ENCODE measurements at places on chromosomes 11 and 22. TPM values are rescaled to one million over a fixed set of nuclear protein-coding genes. Genes with fewer than 3 reads are reported as not detected.
A peak's percentile ranks its signal among the peaks of the same experiment; 100 is the strongest.

- H3K27ac ChIP-seq, result no peak overlapping the region
- peaks cover 26% of the 10 kb centered on the region for H3K4me1 ChIP-seq
- no peak for DNase-seq
- peaks cover 4% of the 10 kb centered on the region for H3K36me3 ChIP-seq
- no peaks in the 10 kb centered on the region for H3K27me3 ChIP-seq
Measured at GRCh38 chr22:23212061-23213021, 32.0 kb downstream of the BCR start.

- H3K36me3 ChIP-seq, result peaks cover 13% of the 10 kb centered on the region
- DNase-seq, result no peak
- H3K27me3 ChIP-seq, result no peaks in the 10 kb centered on the region
- peaks cover 13% of the 10 kb centered on the region for H3K4me1 ChIP-seq
- H3K4me3 ChIP-seq, result no peak overlapping the region
- H3K27ac ChIP-seq, result no peak overlapping the region
Measured at GRCh38 chr11:111715142-111715816, 50.9 kb downstream of the PPP2R1B start.

Gene KCNJ1
- total RNA-seq, result not detected

DNA sequence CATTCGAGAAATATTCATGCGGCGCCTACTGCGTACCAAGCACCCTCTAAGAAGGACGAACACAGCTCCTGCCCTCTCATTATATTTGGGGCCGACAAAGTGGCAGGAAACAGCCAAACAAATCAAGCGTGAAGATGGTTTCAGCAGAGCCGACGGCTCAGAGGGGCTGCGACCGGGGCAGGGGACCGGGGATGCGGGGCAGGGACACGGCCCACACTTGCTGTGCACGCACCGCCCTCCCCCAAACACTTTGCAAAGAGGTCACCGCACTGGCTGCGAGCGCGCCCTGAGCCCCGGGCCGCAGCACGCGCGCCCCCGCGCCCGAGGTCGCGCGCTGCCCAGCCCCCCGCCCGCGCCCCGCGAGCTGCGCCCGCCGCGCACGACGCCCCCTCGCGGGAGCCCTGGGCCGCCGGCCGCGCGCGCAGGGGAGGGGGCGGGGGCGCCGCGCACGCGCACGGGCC lies 255 bp upstream of the SYNGR1 start:
- H3K36me3 ChIP-seq, result no peaks in the 10 kb centered on the region
- peaks cover 27% of the 10 kb centered on the region for H3K27me3 ChIP-seq
- no peak overlapping the region for H3K27ac ChIP-seq
- no peak for DNase-seq

DNA sequence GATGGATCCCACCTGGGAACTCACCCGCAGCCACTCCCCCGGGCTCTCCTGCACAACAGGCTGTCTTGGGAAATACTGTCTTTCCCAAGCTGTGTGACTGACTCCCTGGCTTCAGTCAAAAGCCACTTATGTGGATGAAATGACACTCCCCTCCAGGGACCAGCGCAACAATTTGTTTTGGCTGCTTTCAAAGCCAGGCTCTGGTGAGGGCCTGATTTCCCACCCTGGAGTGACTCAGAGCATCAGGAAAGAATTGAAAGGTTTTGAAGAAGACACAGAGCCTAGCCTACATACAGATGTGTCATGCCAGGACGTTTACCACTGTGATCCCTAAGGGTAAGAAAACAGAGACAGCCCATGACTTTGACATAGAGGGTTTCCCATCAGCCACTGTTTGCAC lies 550.5 kb downstream of the MIAT start:
- no peaks in the 10 kb centered on the region for H3K27me3 ChIP-seq
- no peak for DNase-seq

DNA sequence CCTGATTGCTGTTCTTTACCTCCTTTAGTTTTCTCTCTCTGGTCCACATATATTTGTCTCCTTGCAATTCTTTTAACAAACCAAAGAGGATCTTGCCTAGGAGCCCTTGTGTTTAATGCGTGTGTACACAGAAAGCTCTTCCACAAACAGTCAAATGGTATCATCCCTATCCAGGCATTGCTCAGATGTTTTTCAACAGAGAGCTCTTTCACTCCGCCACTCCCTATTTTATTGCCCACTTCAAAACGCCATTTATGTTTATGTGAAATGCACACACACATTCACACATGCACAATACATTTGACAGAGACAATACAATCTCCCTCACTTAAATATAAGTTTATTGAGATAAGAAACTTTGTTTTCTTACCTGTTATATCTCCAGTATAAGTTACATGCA lies 4.7 kb downstream of the OR5AP2 start:
- H3K36me3 ChIP-seq, result no peaks in the 10 kb centered on the region
- no peaks in the 10 kb centered on the region for H3K4me1 ChIP-seq
- DNase-seq, result no peak
- H3K27ac ChIP-seq, result no peak overlapping the region

Gene C11orf42
- not detected for total RNA-seq

DNA sequence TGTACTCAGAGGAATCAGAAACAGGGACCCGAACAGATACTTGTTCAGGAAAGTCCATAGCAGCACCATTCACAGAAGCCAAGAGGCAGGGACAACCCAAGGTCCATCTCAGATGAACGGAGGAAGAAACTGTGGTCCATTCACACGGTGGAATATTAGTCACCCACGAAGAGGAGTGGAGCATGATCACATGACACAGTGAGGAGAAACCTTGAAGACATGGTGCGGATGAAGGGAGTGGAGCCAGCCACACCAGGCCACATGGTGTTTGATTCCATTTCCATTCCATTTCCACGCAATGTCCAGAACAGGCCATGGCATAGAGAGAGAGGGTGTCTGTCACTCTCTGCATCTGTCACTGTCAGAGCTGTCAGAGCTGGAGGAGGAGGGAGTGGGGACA lies 30.7 kb downstream of the NADSYN1 start:
- no peaks in the 10 kb centered on the region for H3K27me3 ChIP-seq
- H3K27ac ChIP-seq, result no peak overlapping the region
- no peak for DNase-seq
- H3K4me3 ChIP-seq, result no peak overlapping the region
- peaks cover 48% of the 10 kb centered on the region for H3K36me3 ChIP-seq

- peaks cover 74% of the 10 kb centered on the region for H3K4me1 ChIP-seq
- DNase-seq, result peak; percentile 93
- H3K36me3 ChIP-seq, result no peaks in the 10 kb centered on the region
- no peaks in the 10 kb centered on the region for H3K27me3 ChIP-seq
- peak overlapping the region; percentile 36 for H3K4me3 ChIP-seq
- peak overlapping the region; percentile 85 for H3K27ac ChIP-seq
Measured at GRCh38 chr11:16981651-16982194, 32.5 kb downstream of the PLEKHA7 start.

Gene DEPDC7
- total RNA-seq, result 33.3 TPM

DNA sequence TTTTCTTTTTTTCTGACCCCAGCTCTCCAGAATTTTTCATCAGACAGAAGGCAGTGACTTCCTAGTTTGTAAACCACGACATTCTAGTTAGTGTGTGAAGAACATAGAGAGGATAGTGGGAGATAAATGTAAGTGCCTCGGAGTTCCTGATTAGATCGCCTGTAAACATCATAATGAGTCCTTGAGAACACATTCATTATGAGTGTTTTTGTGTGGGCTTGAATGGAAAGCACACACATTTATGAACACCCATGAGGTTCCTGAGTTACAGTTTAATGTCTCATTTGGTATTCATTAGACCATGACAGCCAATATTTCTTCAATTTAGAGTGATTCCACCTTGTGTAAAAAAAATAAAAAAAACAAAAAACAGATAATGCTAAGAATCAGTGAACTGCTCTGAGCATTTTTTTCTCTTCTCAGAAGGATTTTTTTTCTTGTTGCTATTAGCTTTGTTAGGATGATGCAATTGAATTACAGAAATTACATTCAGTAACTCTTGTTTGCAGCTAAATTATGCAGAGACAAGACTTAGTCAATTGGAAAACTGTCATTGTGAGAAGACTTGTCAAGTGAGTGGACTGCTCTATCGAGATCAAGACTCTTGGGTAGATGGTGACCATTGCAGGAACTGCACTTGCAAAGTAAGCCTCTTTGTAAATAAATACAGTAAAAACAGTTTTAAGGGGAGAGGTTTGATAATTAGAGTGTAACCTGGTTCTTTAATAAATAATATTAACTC lies 257.6 kb downstream of the NELL1 start:
- H3K36me3 ChIP-seq, result no peaks in the 10 kb centered on the region
- no peak for DNase-seq
- H3K27me3 ChIP-seq, result no peaks in the 10 kb centered on the region
- H3K27ac ChIP-seq, result no peak overlapping the region

GRCh38 chr11:47950396-47950795 lies 30.0 kb upstream of the PTPRJ start:
- no peaks in the 10 kb centered on the region for H3K4me1 ChIP-seq
- H3K27me3 ChIP-seq, result peaks cover 1% of the 10 kb centered on the region
- DNase-seq, result no peak

DNA sequence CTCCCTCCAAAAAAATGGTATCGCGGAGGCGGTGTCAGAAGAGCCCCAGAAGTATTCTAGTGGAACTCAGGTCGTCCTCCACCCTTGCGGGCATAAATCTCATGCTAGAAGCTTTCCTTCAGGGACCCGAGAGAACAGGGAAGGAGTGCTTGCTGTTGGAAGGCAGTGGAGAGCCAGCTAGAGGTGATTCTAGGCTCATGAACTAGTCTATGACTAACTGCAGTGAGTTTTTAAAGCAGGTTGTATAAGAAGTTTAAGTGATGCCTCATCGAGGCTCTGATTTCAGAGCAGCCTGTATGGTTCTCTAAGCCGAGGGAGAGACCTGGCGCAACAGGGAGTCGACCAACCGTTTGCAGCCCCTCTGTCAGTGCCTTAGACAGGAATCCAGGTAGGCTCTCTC lies 85.7 kb downstream of the TBC1D22A start:
- no peaks in the 10 kb centered on the region for H3K27me3 ChIP-seq
- H3K4me1 ChIP-seq, result no peaks in the 10 kb centered on the region
- H3K36me3 ChIP-seq, result peaks cover 4% of the 10 kb centered on the region
- H3K4me3 ChIP-seq, result no peak overlapping the region
- no peak overlapping the region for H3K27ac ChIP-seq

Gene ANKK1
- not detected for total RNA-seq

DNA sequence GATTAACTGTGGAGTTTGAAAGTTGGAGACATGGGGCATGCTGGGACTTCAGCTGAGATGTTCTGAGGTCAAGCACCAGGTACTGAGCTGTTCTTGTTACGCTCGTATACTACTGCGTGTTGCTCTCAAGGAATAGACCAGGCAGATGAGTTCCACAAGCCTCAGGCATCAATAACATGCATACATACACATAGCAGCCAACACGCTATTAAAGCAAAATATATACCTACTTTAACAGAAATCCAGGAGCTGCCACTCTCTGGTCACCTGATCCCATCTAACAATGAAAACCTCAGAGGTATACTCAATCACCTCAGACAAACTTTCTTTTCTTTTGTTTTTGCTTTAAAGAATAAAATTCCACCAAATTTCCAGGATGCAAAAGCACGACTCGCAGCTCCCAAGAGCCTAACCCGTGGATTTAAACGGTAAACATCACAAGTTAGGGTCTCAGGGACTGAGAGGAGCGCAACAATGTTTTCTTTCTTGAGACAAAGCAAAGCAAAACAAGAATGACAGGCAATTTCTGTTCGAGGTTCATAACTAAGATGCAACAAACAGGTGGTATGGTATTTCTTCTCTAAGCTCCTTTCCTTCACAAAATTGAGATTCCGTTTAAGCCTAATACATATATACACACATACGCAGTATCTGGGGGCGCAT lies 16.5 kb downstream of the BLID start:
- no peak overlapping the region for H3K4me3 ChIP-seq
- no peak overlapping the region for H3K27ac ChIP-seq
- no peak for DNase-seq
- H3K27me3 ChIP-seq, result no peaks in the 10 kb centered on the region
- H3K36me3 ChIP-seq, result no peaks in the 10 kb centered on the region
- H3K4me1 ChIP-seq, result no peaks in the 10 kb centered on the region

Gene UBQLNL
- total RNA-seq, result not detected

Gene ZBTB16
- not detected for total RNA-seq

- peak within 1 kb of the TSS; percentile 77 for H3K27ac ChIP-seq
- peak within 1 kb of the TSS; percentile 83 for H3K4me3 ChIP-seq
- no peak for DNase-seq
Measured at GRCh38 chr11:827897-828192, at the start of gene CRACR2B. Gene CRACR2B (plus strand): TSS chr11:827919. CDS start chr11:828608, 689 bp downstream.

- H3K27ac ChIP-seq, result no peak overlapping the region
- H3K4me3 ChIP-seq, result no peak overlapping the region
- peaks cover 16% of the 10 kb centered on the region for H3K27me3 ChIP-seq
- no peak for DNase-seq
- peaks cover 12% of the 10 kb centered on the region for H3K4me1 ChIP-seq
Measured at GRCh38 chr11:60830478-60831142, 11.3 kb upstream of the CCDC86 start.

Gene NFAM1
- total RNA-seq, result not detected

DNA sequence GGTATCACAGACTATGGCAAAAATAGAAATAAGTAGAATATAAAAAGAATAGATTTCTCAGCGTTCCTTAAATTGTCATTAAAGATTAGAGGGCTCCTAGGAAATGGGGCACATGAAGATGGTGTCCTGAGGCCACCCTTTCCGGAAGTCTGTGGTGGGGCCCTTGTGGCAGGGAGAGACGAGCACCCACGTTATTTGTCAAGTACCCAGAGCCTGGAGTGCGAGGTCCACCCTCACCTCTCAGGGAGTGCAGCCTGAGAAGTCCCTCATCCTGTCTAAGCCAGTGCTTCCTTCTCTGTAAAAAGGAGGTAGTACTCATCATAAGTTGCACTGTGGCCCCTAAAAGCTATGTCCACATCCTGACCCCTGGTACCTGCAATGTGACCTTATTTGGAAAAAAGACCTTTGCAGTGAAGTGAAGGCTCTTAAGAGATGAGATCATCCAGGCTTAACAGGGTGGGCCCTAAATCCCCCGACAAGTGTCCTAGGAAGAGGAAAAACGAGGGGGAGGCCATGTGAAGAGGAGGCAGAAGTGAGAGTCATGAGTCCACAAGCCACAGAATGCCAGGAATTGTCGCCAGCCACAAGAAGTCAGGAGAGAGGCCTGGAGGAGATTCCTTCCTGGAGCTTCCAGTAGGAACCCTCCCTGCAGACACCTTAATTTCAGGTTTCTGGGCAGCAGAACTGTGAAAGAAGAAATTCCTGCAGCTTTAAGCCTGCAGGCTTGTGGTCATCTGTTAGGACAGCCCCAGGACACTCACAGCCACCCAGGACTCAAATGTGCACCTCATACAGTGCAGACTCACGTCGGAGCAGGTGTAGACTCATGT lies 76.8 kb upstream of the CCND1 start:
- H3K4me1 ChIP-seq, result peaks cover 33% of the 10 kb centered on the region
- no peak overlapping the region for H3K4me3 ChIP-seq
- no peaks in the 10 kb centered on the region for H3K36me3 ChIP-seq
- H3K27me3 ChIP-seq, result peaks cover 5% of the 10 kb centered on the region
- peak; percentile 22 for DNase-seq
- no peak overlapping the region for H3K27ac ChIP-seq

Gene ZNRD2
- total RNA-seq, result 34.0 TPM

Data from HepG2 (cell line).